ENCODE measurements at places on chromosomes 5 and 9.

GRCh38 chr9:2320114-2320513 is 301.5 kb upstream of the VLDLR start:
- no peak for DNase-seq

GRCh38 chr5:41218929-41219657 is 5.8 kb upstream of the C6 start:
- no peak for DNase-seq

GRCh38 chr5:149887622-149888183 is 56.9 kb downstream of the PDE6A start:
- DNase-seq: no peak

GRCh38 chr9:109037946-109038715 is 24.8 kb upstream of the CTNNAL1 start:
- DNase-seq: no peak

GRCh38 chr9:19976226-19976625 is 187.4 kb upstream of the SLC24A2 start:
- no peak for DNase-seq

GRCh38 chr5:115798252-115798651 is 18.2 kb downstream of the CDO1 start:
- DNase-seq: no peak

DNA sequence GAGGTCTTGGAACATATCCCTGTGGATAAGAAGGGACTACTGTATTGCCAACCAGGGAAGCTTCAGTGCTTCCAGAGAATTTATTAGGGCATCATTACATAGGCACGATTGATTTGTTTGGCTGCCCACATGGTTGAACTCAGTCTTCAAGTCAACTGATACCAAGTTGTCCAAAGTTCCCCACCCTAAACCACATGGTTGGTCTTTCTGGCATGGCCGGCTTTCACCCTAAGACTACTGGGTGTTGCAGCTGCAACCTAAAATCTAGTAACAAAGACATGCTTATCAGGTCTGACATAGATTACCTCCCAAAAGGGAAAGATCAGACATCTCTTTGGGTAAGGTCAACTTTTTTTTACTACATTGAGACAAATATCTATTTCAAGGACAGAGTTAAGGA is 37.0 kb downstream of the FAF2 start:
- DNase-seq: no peak

GRCh38 chr9:88889386-88889785 is 101.9 kb upstream of the S1PR3 start:
- no peak for DNase-seq

DNA sequence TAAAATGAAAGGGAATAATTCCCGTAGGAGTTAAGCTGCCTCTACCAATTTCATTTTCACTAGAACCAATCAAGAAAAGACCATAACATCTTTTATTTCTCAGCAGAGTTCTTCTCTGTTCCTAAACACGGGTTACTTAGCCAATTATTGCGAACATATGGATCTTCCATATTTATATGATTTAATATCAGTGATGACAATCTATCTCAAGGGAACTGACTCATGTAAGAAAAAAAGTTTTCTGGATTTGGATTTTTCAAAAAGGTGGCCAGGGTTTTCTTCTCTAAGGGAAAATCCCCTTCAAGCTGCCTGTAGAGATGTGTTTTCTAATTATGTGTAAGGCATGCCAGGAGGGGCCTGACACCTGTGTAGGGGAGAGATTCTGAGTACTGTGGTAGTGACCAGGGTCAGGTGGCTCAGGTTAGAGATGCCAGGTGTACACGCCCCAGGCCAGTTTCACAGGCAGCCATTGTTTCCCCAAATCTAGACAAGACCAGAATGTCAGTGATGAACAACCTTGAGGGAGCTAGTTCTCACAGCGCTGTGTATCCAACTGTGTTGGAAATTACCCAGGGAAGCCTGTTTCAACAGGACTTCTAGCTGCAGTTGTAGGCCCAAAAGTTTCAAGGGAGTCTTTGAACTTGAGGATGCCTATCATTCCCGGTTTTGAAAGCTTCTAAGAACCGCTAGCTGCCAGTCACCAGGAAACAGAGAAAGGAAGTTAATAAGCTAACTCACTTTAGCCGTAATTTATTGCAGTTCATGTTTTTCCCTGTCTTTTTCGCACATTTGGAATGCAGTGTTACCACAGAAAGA is 572.5 kb upstream of the RGMB start:
- DNase-seq: no peak

Measured in CD4-positive, alpha-beta T cell treated with Interleukin-4 for 1 hour (primary cell).